ENCODE measurements at places on chromosomes 3 and 15. TPM values are rescaled to one million over a fixed set of nuclear protein-coding genes. Genes with fewer than 3 reads are reported as not detected.

The LRIG1 gene
- 4.0 TPM for total RNA-seq

The FAM43A gene
- total RNA-seq = 20.1 TPM

The PTPRG gene
- total RNA-seq = 2.4 TPM

The TICRR gene
- 10.9 TPM for total RNA-seq

The DPP8 gene
- 25.9 TPM for total RNA-seq

The IL5RA gene
- total RNA-seq = not detected

The CCNB2 gene
- total RNA-seq = 99.0 TPM

The SLC24A5 gene
- not detected for total RNA-seq

The SLC22A14 gene
- total RNA-seq = 0.07 TPM

The CCR1 gene
- total RNA-seq = not detected

The SCAMP5 gene
- 11.7 TPM for total RNA-seq

The TNNC1 gene
- 1.5 TPM for total RNA-seq

The HIGD2B gene
- not detected for total RNA-seq

The NEO1 gene
- 30.9 TPM for total RNA-seq

The CSPG4 gene
- total RNA-seq = 0.13 TPM

The SERINC4 gene
- not detected for total RNA-seq

The NRG4 gene
- total RNA-seq = 1.3 TPM

The DLEC1 gene
- 0.05 TPM for total RNA-seq

The NUTM1 gene
- not detected for total RNA-seq

The REC114 gene
- not detected for total RNA-seq

The SNURF gene
- 13.7 TPM for total RNA-seq

The PARP15 gene
- total RNA-seq = not detected

Measured in A549 treated with Mapracorat at 1 μM for 4 hours (cell line).